ENCODE measurements at places on chromosomes 13 and 19. TPM values are rescaled to one million over a fixed set of nuclear protein-coding genes. Genes with fewer than 3 reads are reported as not detected.

DNA sequence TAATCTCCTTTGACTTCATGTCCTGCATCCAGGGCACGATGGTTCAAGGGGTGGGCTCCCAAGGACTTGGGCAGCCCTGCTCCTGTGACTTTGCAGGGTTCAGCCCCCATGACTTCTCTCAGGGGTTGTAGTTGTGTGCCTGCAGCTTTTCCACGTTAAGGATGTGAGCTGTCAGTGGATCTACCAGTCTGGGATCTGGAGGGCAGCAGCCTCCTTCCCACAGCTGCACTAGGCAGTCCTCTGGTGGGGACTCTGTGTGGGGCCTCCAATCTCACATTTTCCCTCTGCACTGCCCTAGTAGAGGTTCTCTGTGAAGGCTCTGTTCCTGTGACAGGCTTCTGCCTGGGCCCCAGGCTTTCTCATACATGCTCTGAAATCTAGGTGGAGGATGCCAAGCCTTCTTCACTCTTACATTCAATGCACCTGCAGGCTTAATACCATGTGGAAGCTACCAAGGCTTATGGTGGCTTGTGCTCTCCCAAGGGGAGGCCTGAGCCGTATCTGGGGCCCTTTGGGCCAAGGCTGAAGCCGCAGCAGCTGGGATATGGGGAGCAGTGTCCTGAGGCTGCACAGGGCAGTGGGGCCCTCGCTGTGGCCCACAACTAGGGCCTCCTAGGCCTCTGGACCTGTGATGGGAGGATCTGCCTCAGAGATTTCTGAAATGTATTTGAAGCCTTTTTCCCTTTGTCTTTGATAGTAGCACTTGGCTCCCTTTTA lies 39.3 kb upstream of the ERICH6B start:
- no peak for DNase-seq

TJP3 gene
- polyA plus RNA-seq = not detected

OSCAR gene
- 0.27 TPM for polyA plus RNA-seq

DNA sequence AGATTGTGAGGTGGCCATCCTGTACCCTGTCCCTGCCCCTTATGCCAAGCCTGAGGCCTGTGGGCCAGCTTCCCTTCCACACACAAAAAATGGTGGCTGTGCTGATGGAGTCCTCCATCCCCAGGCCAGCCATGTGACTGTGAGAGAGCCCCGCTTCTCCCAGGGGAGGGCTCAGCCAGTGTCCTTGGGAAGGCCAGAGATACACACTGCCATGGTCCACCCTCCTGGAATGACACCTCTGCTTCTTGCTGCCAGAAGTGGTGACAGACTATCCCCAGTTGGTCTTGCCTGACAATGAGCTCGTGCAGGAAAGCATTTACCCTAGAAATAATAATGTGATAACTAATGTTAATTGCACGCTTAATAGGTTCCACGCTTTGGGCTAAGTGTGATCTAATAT lies 38.0 kb downstream of the FAM124A start:
- no peak for DNase-seq

SCN1B gene
- polyA plus RNA-seq = 6.2 TPM

All from BJ (cell line).